NCI-H187 treated with DMSO at 0.1 percent for 48 hours (cell line): ENCODE measurements at places on chromosomes 11 and 22.

GRCh38 chr11:3882655-3883054 lies 27.2 kb downstream of the STIM1 start:
- no peak for DNase-seq

DNA sequence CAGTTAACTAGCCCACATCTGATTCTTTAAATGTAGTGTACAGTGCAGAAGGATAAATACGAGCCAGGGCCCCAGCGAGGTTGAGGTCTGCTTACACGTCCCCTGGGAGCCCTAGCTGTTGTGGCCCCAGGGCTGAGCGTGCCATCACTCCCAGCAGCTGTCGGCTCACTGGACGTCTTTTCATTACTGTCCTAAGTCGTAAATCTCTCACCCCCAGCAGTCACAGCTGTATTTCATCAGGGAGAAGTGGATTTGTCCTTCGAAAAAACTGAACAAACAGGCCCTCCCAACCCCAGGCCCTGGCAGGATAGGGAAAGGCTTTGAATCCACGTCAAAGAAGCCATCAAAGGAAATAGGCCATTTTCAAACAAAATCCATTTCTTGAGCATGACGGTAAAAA lies 110.4 kb upstream of the CSNK2A3 start:
- peak; percentile 70 for DNase-seq

- no peak for DNase-seq
These were observed 32.0 kb downstream of the CD82 start for GRCh38 chr11:44597358-44598012.

DNA sequence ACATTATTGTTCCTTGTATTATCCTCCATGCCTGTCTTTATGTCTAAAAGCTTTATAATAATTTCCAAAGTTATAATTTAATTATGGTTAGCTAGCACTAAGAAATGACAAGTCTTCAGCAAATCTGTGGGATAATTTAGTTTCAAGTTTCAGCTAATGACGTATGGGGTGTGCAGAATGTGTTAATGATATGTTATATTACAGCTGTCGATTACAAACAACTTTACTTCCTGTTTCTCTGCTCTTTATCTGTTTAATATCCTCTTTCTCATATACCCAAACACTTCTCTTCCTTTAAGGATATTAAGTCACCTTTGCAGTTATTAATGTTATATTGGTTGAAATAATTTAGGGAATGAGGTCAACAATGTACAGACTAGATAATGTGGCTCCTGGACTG lies 161.8 kb downstream of the CASP12 start:
- DNase-seq: no peak

DNA sequence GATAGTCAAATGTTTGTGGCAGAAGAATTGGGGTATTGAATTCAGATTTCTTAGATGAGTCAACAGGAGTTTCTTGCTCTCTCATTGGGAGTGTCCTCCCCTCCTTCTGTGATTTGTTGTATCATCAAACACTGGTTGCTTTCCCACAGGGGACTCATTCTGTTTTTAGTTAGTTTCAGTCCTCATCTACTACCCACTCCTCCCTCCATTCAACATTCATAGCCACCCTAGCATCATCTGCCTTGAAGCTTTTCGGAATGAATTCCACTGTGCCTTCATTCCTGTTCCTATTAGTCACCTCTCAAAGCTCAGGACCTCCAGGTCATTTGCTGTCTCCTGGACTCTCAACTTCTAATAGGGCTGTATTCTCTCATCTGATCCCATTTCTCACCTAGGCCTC lies 31.5 kb upstream of the RAB38 start:
- DNase-seq: no peak

DNA sequence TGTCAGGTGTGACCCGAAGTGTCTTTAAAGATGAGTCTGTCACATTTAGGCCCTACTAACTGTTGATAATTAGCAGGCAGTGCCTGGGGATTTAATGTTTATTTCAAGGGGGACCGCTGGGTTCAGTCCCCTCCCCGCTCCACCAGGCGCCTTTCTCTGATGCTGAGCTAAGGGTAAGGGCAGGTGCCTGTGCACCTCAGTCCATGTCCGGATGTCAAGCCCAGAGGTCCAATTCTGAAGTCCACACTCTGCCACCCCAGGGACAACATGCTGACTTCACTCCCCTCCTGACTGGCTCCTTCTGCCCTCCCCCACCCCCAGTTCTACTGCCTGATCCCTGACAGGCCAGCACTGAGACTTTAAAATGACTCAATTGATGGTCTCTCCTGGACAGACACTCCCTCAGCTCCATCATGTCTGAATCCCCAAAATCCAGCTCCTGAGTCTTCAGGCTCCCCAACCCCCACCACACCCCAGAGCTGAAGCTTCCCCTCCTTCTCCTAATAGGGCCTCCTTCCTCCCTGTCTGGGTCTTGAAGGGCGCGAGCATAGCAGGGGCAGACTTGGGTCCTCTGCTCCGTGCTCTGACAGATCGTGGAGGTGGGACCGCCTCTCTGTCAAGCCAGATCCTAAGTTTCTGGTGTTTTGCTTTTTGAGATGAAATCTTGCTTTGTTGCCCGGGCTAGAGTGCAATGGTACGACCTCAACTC lies 49.8 kb upstream of the ANO1 start:
- DNase-seq: no peak

GRCh38 chr11:12214751-12215150 lies 104.4 kb downstream of the MICAL2 start:
- DNase-seq: no peak

GRCh38 chr11:19555266-19555665 lies 157.4 kb upstream of the NAV2 start:
- no peak for DNase-seq

- DNase-seq: no peak
These were observed 5.3 kb upstream of the CD44 start for GRCh38 chr11:35133656-35134055.

DNA sequence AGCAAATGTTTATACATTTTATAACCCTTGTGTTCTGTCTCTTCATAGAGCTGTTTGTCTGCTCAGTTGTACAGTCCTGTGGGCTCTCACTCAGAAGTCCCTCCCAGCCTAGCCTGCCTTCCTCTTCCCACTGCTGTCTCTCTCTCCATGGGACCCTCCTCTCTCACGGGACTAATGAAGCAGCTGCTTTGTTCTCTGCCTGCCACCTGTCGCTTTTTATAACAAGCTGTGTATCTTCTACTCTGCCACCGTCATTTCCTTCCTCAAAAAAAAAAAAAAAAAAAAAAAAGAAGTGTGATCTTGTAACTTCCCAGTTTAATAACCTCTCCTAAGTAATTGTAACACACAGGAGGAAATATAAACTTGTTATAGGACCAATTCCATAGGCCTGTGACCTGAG lies 92.2 kb upstream of the ALKBH3 start:
- no peak for DNase-seq

- DNase-seq: no peak
These were observed 17.7 kb downstream of the LRP5 start for GRCh38 chr11:68329978-68330699.

- DNase-seq: no peak
These were observed 6.7 kb downstream of the GNAZ start for GRCh38 chr22:23076896-23077572.

- DNase-seq: no peak
These were observed 510 bp downstream of the CHRDL2 start for GRCh38 chr11:74730571-74731260.

DNA sequence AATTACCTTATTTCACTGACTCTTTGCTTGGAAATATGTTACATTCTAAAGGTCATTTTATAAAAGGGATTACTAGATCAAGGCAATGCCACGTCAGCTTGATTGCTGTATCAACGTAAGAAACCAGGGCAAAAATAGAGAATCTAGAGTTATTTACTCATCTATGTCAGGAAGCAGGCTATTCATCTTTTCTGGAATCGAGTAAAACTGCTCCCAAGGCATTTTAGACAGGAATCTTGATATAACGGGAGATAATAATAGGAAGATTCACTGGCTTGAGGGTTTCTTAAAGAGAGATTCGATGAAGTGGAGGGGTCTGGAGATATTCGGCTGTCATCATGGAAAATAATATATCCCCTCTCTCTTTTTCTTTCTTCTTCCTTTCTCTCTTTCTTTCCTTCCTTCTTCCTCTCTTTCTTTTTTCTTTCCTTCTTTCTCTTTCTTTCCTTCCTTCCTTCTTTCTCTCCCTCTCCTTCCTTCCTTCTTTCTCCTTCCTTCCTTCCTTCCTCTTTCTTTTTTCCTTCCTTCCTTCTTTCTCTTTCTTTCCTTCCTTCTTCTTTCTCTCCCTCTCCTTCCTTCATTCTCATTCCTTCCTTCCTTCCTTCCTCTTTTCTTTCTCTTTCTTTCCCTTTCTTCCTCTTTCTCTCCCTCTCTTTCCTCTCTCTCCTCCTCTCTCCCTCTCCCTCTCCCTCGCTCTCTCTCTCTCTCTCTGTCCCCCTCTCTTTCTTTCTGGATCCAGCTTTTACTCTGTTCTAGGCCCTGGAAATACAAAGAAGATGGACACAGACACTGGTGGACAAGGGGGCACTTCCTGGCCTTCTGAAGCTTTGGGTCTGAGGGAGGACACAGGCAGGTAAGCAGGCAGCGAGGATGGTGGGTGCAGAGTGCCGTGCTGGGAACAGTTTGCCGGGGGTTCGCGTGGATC lies 18.1 kb upstream of the RASD2 start:
- DNase-seq: no peak

- no peak for DNase-seq
These were observed 21.7 kb upstream of the SLN start for GRCh38 chr11:107733518-107733917.

DNA sequence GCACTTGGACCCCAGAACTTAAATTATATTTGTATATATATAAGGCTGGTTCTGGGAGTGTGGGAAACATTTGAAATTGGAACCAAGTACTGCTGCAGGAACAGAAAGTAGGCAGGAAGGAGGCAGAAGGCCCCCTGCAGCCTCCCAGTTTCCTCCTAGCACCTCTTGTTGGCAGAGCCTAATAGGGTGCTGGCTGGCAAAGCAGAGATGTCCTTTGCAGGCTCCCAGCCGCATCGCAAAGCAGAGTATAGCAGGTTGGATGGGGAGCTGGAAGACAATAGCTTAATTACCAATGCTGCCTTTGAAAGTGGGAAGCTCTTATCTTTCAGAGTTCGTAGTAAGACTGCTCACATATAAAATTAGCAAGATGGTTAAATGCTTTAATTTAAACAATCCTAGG lies 370.8 kb upstream of the C11orf87 start:
- no peak for DNase-seq

- no peak for DNase-seq
These were observed 69.3 kb upstream of the CTSC start for GRCh38 chr11:88406876-88407275.

DNA sequence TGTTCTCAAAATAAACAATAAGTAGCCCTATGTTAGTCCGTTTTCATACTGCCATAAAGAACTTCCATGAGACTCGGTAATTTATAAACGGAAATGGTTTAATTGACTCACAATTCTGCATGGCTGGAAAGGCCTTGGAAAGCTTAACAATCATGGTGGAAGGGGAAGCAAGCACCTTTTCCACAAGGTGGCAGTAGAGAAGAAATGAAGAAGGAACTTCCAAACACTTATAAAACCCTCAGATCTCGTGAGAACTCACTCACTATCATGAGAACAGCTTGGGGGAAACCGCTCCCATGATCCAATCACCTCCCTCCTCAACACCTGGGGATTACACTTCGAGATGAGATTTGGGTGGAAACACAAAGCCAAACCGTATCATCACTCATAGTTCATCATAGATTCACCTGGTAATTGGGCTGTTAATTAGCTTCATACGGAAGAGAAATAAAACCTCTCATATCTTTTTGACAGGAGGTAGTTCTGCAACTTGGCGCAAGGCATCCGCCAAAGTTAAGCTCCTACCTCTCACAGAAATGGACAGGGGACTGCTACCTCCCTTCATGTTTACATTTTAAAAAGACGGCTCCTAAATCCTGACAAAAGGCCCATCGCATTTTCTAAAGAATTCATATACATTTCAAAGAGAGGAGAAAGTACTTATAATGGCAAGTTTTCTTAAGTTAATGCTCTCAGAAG lies 49.0 kb downstream of the MUC15 start:
- DNase-seq: no peak

- no peak for DNase-seq
These were observed 46.7 kb downstream of the NXPE2 start for GRCh38 chr11:114724916-114725524.

DNA sequence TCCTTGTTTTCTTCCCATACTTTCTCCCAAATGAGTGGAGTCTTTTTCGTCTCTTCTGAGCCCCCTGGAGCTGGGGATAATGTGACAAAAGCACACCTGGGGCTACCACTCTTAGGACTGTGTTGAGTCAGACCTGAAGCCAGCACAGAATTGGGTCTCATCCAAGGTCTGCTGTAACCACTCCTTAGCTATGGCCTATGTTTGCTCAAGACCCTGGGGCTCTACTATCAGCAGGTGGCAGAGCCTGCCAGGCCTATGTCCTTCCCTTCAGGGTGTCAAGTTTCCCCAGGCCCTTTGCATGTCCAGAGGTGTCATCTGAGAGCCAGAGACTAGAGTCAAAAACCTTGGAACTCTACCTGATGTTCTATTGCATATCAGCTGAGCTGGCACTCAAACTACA lies 335.7 kb downstream of the DDX10 start:
- no peak for DNase-seq

GRCh38 chr11:109695696-109696095 lies 273.7 kb downstream of the C11orf87 start:
- DNase-seq: no peak

DNA sequence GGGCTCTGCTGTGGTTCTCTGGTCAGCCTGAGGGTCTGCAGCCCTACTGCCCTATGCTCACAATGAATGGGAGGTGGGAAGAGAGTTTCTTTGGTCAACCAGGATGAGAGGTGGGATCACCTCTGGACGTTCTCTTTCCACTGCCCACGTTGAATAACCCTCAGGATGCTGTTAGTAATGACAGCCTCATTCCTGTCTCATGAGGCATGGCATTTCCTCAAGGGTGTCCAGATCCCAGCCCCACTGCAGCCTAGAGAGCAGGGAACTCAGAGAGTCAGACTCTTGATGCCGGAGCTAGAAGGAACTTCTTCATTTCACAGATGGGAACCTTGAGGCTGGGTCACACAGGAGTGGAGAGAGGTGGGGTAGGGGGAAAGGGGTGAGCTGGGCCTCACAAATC lies 196.0 kb downstream of the CEP164 start:
- DNase-seq: no peak

DNA sequence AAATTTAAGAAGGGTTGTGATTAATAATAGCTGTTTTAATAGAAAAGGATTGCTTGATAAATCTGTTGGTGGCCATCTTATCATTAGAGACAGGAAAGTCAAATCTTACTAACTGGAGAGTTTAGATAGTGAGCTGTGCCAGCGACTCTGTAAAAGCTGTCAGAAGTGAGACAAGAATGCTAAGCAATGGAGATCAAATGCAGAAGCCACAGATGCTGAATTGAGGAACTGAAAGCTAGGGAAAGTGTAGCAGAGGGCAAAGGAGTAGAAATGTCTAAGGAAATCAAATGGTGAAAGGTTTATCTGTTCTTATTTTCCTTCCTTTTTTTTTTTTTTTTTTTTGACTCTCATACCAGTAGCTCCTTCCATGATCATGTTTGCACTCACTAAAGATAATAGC lies 13.7 kb downstream of the MS4A13 start:
- DNase-seq: no peak

GRCh38 chr11:16854979-16855378 lies 116.5 kb downstream of the C11orf58 start:
- no peak for DNase-seq

DNA sequence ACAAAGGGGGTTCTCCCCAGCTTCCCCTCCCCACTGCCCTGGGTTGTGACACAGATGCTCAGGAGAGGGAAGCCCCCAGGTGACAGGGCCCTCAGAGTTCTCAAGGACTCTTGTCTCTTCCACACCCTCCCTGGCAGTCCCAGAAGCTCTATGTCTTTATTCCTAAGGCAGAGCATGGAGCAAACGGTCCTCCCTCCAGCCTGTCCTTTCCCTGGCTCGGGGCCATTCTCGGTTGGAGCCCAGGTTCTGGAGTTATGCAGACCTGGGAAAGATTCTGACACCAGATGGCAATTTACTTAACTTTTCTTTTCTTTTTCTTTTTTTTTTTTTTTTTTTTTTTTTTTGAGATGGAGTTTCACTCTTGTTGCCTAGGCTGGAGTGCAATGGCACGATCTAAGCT lies 186.6 kb downstream of the CEP164 start:
- no peak for DNase-seq
